ENCODE measurements at places on chromosomes 7 and 10.

DNA sequence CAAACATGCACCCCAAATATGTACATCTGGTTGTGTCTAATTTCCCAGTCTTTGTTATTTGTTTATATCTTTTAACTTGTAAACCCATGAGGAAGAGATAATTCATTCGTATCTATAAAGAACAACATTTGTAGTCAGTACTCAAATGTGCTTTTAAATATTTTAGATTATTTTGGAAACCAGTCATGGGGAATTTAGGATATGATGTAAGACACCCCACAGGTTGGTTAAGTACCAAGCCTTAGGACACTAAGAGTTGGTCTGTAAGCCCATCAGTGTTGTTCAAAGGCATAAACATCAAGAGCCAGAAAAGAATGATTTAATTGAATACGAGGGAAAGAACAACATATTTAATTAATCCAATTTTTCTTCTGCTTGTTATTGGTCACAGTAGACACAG lies 421.1 kb upstream of the SEMA3C start:
- no peak for DNase-seq

DNA sequence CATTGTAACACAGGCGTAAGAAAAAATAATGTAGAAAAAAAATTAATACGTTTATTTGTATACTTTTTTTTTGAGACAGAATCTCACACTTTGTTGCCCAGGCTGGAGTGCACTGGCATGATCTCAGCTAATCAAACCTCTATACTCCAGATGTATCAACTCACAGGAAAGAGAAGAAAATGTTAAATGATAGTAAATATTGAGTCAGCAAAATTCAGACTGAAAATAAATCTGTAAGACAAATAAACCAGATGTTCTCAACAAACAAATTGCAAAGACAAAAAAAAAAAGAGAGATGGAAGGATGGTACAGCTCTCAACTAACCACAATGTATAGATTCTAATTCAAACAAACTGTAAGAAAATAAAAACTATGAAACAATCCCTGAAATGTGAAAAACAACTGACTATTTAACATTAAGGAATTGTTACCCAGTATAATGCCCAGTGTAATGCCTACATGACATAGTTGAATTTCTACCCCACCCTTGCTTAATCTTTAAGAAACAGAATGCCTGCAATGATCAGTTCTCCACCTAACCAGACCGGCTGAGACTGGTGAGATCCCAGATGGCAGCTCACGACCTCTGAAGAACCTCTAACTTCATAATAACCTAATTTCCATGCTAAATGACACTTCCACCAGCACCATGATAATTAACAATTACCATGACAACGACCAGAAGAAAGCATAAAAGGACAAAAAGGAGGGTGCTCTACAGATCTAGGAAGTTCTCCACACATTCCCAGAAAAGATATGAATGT lies 272.0 kb upstream of the GNAI1 start:
- no peak for DNase-seq

DNA sequence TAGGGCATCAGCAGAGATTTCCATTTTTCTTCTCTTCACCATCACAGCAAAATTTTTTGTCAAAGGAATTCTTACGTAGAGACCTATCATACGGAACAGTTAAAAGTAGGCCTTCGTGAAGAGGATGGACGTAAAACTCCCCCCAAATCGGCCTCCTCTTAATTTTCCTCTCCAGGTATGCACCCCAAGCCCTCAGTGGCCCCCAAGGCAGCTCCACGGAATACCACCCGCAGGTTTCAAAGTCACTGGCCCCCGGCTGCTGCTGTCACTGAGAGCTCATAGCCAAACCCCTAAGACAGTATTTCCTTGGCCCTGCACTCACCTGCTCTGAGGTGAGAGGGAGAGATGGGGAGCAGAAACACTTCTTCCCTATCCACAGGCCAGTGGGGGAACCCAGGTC lies 8.8 kb downstream of the PODXL start:
- DNase-seq: no peak

GRCh38 chr10:78545756-78546155 lies 512.1 kb downstream of the RPS24 start:
- no peak for DNase-seq

GRCh38 chr10:109202111-109202510 lies 721.2 kb downstream of the XPNPEP1 start:
- no peak for DNase-seq
